Stimulated activated CD4-positive, alpha-beta T cell treated with anti-CD3 and anti-CD28 coated beads, Interleukin-1b, Interleukin-23, amount 100 ng/mL, for 1 hour (primary cell): ENCODE measurements at places on chromosomes 3 and 15.

DNA sequence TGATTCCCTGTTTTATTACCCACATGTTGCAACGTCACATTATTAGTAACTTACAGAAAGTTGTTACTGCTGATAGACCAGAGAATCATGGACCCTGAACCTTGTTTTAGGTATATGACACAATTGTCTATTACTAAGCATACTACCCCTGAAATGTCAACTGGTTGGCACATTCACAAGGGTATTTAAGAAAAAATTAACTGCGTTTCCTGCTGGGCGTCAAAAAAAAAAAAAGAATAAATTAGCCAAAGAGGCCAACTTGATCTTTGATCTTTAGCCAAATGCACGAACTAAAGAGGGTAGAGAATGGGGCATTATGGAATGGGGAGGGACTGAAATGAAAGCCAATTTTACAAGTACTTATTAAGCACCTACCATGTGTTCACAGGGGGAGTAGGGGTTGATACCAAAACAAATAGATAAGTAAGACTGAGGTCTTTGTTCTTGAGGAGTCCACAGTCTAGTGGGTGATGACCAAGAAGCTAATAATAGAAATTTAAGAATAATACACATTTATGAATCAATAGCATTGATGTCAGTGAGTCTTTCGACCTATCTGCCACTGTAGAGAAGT, 17.8 kb upstream of the MUC13 start:
- DNase-seq = no peak

DNA sequence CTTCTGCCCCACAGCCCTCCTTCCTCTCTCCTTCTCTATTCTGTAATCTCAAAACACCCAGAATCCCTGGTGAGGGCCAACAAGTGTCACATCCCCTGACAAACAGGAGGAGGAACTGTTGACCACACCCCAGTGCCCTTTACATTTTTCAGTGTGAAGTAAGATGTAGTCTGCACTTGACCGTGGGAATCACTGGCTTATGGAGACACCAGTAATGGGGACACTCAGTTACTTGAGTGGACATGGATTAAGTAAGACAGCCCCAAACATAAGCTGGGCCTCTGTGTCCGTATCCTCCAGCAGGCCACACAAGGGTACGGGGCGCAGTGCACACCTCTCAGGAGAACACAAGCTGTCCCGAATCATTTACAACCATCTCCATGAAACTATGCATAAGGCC, 28.4 kb upstream of the LIMD1 start:
- DNase-seq = no peak

GRCh38 chr15:47206358-47206978, 510.8 kb upstream of the SEMA6D start:
- DNase-seq = no peak

DNA sequence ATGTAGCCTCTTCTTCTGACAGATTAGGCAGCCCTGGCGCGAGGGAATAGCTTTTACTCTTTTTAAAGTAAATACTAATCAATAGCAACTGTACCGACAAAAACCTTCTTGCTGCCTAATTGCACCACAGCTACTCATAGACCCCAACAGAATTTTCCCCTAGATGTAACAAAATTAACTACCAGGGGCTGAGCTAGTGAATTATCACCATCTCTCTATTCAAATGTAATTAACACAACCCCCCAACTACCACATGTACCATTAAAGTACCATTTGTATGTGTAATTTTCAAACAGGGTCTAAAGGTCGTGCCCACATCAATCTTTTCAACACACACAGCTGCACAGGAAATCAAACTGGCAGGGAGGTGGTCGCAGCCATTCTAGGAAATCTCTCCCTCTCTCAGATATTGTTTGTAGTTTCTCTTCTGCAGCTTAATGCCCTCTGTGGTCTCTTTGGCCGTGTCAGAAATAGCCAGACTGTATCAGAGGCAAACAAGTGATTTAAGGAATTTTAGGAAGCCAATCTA, 322.9 kb downstream of the RORA start:
- no peak for DNase-seq

DNA sequence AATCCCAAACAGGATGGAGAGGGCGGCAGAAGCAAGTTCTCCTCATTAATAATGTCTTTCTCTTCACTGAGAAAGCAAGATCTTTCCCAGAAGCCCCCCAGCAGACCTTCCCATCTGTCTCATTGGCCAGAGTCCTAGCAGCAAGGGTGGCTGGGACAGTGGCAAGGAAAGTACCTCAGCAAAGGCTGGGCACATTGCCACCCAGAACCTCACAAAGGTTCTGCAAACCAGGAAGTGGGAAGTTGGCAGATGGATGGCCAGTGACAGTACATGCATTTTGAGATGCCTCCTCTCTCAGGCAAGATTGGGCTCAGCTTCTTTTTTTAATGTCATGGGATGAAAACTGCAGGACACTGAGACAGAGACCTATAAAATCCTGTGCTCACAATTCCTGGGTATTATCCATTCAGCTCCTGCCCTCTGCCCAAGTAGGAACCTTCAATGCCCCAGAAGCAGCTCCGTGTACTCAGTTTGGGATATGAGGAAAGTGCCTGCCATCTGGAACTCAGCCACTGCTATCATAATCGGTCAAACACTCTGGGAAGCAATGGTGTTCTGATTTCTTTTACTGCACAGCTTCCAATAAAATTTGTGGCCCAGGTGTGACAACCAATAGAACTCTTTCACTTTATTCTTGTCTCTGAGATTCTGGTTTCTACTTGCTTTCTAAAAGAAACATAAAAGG, 25.5 kb downstream of the DPH3 start:
- no peak for DNase-seq

DNA sequence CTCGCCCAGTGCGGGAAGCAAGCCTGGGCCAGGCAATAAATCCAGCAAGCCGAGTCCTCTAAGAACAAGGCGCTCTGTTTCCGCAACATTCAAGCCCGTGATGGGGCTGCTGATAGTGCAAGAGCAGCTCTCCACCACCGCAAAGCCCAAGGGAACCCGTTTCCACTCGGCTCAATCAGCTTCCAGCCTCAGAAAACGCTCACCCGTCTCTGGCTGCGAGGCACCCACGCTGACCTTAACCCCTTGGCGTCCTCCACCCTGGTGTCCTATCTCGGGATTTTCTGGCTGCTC, 17.8 kb downstream of the SPATA12 start:
- DNase-seq = no peak
